ENCODE measurements at places on chromosomes 7 and 10.

- no peak for DNase-seq
These were observed 1.3 kb downstream of the LRMDA start for GRCh38 chr10:75432763-75433162.

DNA sequence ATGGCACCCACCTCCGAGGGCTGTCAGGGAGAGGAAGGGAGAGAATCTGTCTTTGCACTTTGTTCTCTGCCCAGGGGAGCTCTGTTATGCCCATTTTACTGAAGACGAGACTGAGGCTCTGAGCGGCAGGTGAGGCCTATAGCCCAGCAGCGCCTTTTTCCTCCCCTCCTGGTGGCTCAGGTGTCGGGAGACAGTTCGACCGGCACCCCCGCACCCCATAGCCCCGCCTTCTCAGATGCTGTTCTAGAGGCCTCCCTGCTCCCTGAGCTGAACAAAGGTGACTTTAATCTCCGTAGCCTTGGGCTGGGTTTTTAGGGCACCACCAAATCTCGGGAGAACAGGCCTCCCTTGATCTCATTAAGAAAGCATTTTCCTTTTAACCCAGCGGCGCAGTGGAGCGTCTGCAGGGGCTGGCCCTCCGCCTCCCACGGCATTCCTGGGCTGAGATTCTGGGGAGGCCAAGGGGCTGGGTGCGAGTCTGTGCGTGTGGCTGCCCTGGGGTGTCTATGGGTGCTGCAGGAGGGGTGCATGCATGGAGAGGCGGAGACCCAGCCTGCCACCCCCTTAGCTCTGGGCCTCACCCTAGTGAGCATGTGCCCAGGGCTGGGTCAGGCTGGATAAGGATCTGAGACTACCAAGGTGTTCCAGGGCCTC lies 3.3 kb downstream of the LFNG start:
- DNase-seq: no peak

- DNase-seq: no peak
These were observed 70.5 kb downstream of the SFMBT2 start for GRCh38 chr10:7340179-7340874.

DNA sequence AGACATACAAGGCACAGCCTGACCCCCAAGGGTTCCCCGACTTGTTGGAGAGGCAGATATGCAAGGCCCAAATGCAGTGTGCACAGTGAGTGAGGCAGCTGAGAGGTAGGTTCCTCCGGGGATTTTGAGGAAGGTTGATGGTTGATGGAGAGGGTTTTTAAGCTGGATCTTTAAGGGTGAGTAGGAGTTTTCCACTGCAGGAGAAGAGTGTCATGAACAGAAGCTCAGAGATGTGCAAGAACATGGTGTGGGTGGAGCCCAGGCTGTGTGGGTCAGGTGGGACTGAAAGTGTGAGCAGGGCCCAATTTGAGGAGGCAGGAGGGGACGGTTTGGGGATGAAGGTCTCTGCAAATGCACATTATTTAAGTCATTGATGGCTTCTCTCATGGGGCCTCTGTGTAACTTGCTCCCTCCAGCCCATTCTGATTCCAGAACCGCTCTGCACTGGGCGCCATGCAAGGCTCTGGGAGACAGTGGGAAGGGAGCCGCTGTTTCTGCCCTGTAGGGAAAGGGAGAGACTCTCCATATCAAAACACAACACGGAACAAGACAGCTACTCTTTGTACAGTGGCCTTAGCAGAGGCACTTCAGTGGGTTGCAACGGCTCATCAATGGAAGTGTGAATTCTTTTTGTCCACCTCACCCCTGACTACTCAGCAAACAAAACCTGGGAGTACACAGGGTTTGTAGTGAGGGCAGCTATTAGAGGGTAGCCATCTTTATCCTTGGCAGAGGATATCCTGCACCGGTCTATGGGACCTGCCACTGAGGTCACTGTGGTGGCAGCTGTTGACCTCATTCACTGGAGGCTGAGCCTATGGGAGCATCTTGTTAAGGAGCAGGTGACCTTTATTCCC lies 29.7 kb downstream of the RAMP3 start:
- no peak for DNase-seq

DNA sequence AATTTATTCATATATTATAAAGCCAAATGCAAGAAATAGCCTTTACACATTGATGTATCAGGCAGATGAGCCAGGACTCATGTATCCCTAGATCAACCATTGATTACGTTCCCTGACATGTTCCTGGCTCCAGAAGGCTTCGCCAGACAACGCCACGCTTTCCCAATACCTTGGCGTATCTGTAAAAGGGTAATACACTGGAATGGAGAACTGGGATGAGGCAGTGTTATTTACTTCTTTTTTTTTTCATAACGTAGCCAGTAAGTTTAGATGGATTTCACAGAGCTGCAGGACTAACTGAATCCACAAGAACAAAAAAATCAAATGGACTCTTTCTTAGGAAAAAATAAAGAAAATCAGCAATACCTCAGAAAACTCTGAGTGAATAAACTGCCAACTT lies 588.1 kb upstream of the SEMA3D start:
- no peak for DNase-seq

GRCh38 chr10:46223064-46223480 lies 63.7 kb upstream of the ANTXRL start:
- no peak for DNase-seq

DNA sequence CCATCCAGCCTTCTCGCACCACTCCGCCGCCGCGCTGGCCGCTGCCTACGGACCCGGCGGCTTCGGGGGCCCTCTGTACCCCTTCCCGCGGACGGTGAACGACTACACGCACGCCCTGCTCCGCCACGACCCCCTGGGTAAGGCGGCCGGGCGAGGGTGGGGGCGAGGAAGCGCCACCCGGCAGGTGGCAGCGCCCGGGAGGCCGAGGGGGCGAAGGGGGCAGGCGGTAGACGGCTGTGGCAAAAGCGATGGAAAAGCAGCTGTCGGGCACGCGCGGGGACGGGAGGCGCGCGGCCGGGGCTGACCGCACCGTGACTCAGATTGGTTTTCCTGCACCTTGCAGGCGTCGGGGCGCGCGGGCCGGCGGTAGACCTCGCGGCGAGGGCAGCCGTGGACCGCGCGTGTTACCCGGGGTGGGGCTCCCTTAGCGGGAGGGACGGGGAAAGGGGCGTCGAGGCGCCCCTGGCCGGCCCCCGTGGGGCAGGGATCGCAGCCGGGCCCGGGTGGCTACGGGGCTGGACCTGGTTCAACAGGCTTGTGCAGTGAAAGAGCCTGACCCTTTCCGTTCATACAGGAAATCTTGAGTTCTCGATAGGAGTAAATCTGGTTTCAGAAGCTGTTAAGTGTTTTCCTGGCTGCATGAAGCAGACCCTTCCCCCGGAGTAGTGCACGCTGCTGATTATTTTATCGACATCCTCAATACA lies 608 bp downstream of the HHEX start:
- peak; percentile 45 for DNase-seq

DNA sequence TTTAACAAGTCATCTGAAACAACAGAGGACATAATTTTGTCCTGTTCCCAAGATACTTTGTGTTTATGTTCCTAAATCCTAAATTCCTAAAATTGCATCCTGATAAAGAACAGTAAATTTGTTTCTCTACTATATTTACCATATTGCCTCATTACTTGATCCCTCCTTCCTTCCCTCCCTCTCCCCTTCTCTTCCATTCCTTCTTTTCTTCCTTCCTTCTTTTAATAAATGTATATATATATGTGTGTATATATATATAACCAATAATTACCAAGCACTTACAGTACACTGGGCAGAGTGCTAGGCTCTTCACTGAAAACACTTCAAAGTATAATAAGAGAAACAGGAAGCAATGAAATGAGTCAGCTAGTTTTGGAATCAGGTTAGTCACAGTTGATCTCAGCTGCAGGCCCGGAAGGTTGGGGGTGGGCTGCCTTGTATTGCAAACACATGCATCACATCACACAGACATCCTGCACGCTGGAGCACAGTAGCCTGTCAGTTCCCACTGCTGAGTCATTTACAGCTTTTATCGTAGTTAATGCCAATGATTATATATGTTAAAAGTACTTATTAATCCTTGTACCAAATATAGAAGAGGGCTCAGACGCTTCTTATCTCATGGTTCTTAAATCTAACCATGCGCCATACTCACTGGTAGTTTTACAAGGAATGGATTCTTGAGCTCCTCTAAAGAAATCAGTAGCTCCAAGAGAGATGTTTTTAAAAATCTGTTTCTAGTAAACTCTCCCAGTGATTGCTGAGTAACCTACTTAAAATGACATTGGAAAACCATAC lies 551.7 kb downstream of the GRM8 start:
- no peak for DNase-seq

DNA sequence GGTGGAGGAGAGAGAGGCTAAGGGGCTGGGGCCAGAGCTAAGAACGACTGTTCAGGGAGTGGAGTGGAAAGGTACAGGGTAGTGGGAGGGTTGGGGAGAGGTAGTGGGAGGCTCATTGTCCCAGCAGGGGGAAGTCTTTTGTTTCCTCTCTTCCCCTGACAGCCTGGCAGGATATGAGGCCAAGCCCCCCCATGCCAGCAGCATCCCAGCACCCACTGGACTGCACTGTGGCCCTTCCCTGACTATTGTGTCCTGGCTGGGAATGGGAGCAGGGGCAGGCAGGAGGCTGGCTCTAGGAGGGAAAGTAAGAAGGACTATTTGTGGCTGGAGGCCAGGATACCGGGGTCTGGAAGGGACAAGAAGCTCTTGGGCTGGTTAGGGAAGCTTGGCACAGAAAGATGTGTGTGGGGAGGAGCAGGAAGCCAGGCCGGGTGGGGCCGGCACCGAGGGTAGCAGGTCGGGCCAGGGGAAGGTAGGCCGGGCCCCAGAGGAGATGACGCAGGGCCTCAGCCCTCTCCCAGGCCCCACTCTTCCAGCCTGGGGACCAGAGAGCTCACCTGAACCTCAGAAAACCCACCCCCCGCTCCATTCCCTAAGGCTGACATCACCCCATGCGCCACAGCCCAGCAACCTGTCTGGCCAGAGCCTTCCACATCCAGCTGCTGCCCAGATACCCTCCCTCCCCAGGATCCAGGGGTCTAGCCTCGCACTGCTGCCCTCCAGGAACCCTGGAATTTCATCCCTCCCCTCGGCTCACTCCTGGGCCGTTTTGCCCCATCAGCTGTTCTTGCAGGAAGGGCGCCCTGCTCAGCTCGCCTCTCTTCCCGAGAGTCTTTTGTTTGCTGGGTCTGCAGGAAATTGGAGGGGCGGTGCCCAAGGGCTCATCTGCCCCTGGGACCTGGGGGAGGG lies 8.8 kb upstream of the EPHB4 start:
- DNase-seq: no peak

DNA sequence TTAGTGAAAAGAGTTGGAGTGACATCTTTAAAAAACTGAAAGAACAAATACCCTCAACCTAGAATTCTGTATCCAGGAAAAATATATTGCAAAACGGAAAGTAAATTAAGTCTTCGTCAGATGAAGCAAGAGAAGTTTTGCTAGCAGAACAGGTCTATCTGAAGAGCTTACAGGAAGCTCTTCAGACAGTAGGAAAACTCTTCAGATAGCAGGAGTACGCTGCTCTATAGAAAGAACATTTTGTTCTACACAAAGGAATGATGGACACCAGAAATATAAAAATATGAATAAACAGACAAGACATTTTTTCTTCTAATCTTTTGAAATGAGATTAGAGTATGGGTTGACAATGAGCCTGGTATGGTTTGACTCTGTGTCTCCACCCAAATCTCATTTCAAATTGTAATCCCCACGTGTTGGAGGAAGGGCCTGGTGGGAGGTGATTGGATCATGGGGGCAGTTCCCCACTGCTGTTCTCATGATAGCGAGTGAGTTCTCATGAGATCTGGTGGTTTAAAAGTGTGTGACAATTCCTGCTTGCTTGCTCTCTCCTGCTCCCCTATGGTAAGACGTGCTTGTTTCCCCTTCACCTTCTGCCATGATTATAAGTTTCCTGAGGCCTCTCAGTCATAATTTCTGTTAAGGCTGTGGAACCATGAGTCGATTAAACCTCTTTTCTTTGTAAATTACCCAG lies 567.3 kb downstream of the AUTS2 start:
- no peak for DNase-seq

DNA sequence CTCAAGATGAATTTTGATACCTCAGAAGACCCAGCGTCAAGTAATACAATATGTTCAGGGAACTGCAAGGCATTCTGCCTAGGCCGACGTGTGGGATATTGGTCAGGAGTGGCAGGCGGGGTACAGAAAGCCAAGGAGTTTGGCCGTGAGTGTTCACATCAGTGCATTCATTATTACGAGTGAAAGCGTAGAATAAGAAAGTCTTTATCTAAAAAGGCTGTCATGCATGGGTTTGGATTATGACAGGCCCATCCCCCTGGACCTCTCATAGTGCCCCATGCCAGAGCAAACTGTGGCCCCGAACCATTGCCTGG lies 7.5 kb downstream of the AIMP2 start:
- no peak for DNase-seq

- no peak for DNase-seq
These were observed 536.0 kb upstream of the STEAP1 start for GRCh38 chr7:89618274-89618673.

DNA sequence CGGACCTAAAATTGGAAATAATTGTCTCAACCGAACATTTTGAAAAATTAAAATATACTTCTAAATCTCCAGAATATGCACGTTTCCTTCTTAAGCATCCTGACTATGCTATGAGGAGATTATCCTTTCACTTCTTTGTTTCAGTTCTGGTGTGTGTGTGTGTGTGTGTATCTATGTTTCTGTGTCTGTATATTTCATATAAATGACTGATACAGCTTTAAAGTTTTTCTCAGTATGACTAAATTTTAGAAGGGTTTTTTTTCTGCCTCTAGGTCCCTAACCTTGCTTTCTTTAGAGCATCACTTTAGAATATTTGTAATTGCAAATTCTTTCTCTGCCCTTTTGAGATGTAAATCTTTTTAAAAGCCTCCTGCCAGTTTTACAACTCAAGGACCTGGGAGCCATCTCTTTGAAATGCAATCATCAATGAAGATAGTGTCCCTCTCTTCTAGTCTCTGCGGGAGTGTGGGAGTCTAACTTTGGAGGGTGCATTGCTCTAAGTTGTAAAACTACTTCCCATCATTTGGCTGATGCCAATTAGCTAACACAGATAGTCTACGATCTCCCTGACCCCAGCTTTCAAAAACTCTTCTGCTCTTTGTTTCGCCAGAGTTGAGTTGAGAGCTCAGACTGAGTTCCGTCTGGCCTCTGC lies 782.0 kb upstream of the ZWINT start:
- no peak for DNase-seq

DNA sequence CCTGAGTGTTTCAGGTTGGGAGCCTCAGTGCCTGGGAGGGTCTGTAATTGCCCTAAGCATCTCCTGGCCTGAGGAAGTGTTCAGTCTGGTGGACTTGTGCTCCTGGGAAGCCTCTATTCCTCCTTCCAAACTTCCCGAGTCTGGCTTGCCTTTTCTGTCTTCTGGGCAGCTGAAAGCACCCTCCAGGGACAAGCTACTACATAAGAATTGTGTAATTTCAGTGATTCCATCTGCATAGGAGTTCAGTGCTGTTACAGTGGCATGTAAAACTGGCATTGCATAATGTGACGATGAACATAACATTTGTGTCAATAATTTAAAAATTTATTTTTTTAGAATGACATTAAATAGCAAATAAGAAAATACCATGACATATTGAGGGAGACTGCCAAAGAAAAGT lies 109.3 kb downstream of the AOAH start:
- DNase-seq: no peak

- no peak for DNase-seq
These were observed 38.4 kb downstream of the SLK start for GRCh38 chr10:104005172-104005863.
